ENCODE measurements at places on chromosomes 4 and X. TPM values are rescaled to one million over a fixed set of nuclear protein-coding genes. Genes with fewer than 3 reads are reported as not detected.

PPID gene
- 36.3 TPM for total RNA-seq

UGT8 gene
- total RNA-seq, result 0.05 TPM

SSX4B gene
- total RNA-seq, result not detected

USP17L12 gene
- not detected for total RNA-seq

FRAS1 gene
- total RNA-seq, result 2.5 TPM

CPEB2 gene
- total RNA-seq, result 26.2 TPM

ABCG2 gene
- 0.75 TPM for total RNA-seq

SCD5 gene
- total RNA-seq, result 4.9 TPM

PRR32 gene
- 0.30 TPM for total RNA-seq

RAB9B gene
- 28.0 TPM for total RNA-seq

RAI2 gene
- total RNA-seq, result 18.1 TPM

FAM9B gene
- not detected for total RNA-seq

TASL gene
- total RNA-seq, result 0.30 TPM

SNX12 gene
- 45.0 TPM for total RNA-seq

SYN1 gene
- 10.9 TPM for total RNA-seq

HCFC1 gene
- total RNA-seq, result 24.7 TPM

FDCSP gene
- total RNA-seq, result not detected

ARHGAP4 gene
- 10.3 TPM for total RNA-seq

CDS1 gene
- total RNA-seq, result 0.19 TPM

Data from Right ventricle myocardium superior (tissue), 1 donor.